ENCODE measurements at places on chromosomes 12 and 14. TPM values are rescaled to one million over a fixed set of nuclear protein-coding genes. Genes with fewer than 3 reads are reported as not detected.
A peak's percentile ranks its signal among the peaks of the same experiment; 100 is the strongest.

GRCh38 chr14:65961004-65961403 lies 525.2 kb upstream of the CCDC196 start:
- DNase-seq: no peak

DNA sequence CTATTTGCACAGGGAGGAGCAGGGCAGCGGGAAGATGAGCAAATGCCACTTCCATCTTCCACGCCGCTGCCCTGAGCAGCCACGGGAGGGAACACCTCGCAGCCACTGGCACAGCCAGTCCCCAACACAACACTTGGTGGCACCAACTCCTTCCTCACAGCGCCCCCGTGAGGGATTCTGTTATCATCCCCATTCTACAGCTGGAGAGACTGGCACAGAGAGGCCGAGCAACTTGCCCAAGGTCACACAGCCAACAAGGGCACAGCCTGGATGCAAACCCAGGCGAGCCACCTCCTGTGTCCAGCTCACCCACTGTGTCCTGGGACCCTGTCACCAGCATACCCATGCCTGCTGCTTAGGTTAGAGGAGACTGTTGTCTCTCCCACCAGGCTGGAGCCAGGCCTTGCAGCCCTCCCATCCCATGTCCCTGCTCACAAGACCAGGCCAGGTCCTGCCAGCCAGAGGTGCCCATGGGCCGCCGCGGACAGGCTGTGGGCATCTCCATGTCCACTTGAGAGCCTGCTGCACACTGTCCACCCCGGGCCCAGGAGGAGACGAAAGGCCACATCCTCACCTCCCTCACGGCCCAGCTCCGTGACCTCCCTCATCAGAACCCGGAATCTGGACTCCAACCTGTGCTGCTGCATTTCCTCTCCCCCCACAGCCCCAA lies 57.0 kb downstream of the NCOR2 start:
- DNase-seq: no peak

GRCh38 chr12:69645031-69645430 lies 34.3 kb upstream of the LRRC10 start:
- DNase-seq: no peak

DNA sequence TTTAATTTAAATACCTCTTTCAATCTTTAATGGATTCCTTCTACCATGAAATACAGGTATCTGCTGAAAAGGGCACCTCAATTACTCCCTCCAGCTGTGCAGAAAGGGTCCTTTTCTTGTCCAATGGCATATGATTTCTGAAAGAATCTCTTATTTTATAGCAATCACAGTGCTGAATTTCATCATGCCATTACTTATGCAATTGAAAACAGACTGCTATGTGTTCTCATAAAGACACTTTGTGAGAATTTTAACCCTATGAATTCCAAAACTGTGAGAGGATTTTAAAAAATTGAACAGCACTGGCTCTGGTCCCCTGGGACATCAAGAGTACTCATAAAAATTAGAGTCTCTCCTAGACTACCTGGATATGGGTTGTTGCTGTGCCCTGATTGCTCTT lies 45.9 kb upstream of the CNOT2 start:
- no peak for DNase-seq

GRCh38 chr12:100830003-100830795 lies 35.6 kb downstream of the ANO4 start:
- no peak for DNase-seq

DNA sequence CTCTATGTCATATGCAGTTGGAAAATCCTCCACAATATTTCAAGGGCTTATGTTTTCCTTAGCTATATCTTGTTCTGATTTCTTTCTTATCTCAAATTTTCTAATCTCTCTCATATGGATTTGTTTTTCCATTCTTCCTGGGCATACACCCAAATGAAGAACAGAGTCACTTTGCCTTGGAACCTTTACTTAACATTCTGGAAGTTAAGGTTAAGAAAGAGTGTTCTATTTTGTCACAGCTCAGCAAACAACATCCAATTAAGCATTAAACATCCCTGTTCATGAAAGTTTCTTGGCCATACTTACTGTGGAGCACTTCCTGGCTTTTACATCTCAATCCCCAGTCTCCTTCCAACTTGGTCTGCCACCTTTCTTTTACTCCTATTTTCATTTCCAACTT lies 5.3 kb downstream of the NAV3 start:
- DNase-seq: no peak

DNA sequence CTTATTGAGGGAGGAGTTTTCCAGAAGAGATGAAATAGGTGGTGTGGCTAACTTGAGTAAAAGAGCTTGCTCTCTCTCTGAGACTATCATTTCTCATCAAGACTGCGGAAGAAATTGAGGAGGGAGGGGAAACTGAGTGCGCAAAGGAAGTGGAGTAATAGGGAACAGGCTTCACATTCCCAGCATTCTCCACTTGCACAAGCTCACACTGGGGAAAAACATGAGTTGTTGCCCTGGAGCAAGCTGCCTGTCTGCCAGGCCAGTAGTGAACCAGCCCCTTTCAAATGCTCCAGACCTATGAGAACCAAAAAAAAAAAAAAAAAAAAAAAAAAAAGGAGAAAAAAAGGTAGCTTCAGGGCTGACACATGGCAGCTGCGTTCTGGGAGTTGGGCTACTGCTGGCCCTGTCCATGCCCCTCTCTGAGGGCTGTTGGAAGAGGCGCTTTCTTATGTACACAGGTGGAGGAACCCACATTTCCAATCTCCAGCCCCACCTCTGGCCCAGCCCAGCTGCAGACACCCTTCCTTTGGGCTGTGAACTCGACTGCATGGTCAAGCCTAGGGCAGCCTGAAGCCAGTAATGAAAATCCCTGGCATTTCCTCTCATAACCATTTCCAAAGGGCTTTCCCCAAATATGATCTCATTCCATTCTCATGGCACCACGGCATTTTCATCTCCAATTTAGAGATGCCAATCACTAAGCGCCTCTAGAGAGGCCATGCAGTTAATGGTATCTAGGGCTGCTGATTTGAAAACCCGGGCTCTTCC lies 32.5 kb upstream of the EMP1 start:
- DNase-seq: no peak

- no peak for DNase-seq
These were observed 8.0 kb downstream of the ASCL1 start for GRCh38 chr12:102965281-102966155.

GRCh38 chr12:108511633-108512540 lies 3.2 kb upstream of the FICD start:
- peak; percentile 42 for DNase-seq

- DNase-seq: no peak
These were observed 275.3 kb downstream of the EGLN3 start for GRCh38 chr14:33675415-33676130.

- no peak for DNase-seq
These were observed 56.5 kb downstream of the KDM2B start for GRCh38 chr12:121524196-121524916.

Gene KSR2
- polyA plus RNA-seq: not detected

Gene TAPBPL
- polyA plus RNA-seq: 13.5 TPM

Gene CERS5
- polyA plus RNA-seq: 76.1 TPM
